Activated CD8-positive, alpha-beta memory T cell treated with anti-CD3 and anti-CD28 coated beads, Interleukin-2, amount 50 U/mL, for 48 hours (primary cell): ENCODE measurements at places on chromosomes 5 and 9.
A peak's percentile ranks its signal among the peaks of the same experiment; 100 is the strongest.

DNA sequence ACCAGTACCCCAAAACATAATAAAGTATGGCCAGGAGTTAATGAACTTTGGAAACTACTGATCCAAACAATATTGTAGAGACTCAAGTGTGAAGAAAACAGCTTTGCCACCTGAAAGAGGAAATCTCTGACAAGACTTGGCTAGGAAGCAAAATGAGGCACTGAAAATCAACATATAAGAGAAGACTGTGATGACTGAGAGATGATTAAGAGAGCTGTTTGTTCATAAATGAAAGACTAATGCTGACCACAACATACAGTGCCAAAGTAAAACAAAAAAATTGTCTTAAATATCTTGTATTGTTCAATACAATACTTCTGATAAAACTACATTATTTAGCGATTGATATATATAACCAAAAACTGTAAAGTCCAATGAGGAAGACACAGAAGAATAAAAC is 7.2 kb downstream of the RC3H2 start:
- DNase-seq = no peak

GRCh38 chr5:179679014-179679674 is 1.7 kb downstream of the CBY3 start:
- peak; percentile 89 for DNase-seq

DNA sequence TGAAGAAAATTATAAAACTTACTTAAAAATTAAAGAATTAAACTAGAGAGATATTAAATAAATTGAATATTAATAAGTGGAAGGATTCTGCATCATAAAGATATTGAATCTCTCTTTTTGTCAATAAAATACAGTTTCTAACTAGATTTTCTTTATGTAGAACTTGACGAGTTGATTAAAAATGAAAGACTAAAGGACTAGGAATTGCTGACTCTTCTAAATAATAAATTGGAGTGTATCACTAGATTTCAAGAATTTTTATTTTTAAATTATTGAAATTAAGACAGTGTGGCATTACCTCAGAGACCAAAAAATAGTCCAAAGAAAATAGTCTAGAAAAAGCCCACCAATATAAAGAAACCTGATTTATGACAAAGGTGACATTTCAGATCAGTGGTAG is 492.4 kb downstream of the CETN3 start:
- DNase-seq = no peak

DNA sequence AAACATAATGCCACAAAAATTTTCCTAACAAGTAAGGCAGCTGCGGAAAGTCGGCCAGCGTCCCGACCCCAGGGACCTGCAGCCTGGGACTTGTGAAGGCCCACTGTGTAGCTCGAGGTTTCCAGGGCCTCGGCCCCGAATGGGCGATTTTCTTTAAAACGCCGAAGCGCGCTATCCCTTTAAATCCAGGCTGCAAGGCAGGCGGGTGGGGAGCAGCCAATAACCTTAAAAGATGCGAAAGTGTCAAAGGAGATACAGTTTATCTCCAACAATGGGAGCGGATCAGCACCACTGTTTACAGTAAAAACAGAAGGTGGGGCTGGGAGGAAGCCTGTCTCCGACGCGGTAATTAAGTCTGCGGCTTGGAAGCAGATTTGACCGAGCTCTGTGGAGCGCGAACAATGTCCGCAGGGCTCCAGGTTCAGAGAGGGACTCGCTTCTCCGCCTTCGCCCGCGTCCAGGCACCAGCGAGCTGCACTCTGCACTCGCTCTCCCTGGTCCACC is 1.7 kb upstream of the ZSWIM6 start:
- DNase-seq = no peak

GRCh38 chr5:776862-777711 is 7.4 kb downstream of the ZDHHC11B start:
- no peak for DNase-seq

DNA sequence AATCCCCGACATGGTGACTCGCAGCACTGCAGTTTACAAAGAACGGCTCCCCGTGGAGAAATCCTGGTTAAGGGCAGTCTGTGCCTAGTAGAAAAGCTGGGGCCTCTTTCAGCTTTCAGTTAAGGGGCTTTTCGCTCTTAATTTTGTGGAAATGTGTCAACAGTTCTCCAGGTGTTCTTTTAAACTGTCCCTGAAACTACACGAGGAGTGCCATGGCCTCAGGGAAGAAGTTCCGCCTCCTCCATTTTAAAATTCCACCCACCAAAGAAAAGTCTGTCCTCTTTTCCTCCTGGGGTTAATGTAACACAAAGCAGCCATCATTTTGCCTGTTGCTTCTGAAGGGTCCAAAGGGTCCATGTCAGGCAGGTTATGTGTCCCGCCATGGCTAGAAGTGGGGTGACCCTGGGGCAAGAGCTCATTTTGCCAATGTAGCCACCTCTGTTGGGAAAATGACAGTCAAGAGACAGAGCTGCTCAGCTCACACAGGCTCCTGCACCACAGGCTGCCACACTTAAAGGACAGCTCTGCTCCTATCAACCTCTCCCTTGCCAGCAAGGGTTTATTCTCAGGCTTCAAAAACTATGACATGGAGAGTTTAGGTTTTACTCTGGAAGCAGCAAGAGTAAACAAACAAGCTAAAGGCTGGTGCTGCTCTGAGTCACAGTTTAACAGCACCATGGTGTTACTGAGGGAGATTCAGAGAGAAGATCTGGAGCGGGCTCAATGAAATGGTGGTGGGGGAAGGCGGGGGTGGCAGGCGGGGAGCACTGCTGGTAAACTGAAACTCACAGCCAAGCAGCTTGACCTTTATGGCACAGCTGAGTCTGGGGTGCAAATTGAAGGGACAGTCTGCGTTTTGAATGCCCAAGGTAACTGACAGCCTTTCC is 3.2 kb downstream of the WHRN start:
- no peak for DNase-seq
